ENCODE measurements at places on chromosomes 3 and 15.

- no peak for DNase-seq
These were observed 96.1 kb downstream of the OPA1 start for GRCh38 chr3:193688834-193689714.

DNA sequence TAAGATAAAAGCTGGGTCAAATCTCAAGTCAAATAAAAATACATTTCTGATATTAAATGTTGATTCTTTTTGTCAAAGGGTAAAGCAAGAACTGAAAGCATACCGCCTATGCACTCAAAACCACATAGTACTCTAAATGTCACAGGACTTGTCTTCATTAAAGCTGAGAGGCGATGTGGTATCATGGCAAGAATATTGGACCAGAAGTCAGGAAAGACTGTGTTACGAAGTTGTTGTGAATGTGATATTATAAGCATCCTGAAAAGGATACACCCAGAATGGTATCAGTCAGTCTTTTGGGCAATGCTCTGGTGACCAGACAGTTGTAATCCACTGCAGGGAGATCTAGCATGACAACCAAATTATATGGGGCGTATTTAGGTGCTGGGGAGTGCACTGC, 33.8 kb downstream of the TIGIT start:
- no peak for DNase-seq

GRCh38 chr15:31326875-31327668, 437 bp downstream of the KLF13 start:
- no peak for DNase-seq

GRCh38 chr15:83323296-83323711, 38.8 kb upstream of the BNC1 start:
- DNase-seq, result no peak

DNA sequence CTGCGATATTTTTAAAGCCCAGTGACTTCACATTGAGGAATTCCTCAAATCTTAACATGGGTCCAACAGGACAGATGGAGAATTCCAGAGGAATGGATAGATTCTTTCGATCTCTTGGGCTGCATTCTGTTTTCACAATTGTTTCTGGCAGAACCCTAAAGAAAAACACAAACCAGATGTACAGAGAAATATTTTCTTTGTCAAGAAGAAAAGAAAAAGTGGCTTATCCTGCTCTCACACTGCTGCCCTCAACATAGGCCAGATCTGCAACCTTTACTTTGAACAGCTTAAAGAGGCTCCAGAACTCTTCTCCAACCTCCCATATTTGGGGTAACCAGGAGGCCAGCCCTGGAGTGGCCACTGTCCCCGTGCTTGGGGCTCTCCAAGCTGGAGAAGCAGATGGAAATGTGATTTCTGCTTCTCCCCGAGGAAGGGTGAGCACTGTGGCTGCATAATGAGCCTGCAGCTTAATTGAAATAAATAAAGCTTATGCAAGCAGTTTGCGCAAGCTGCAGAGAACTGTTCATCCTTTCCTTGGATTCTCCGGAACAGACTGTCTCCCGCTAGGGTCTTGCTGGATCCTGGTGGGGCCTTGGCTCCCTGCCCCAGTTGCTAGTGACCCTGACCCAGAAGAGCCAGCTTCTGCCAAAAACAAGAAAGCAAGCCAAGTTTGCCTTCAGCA, 453.2 kb upstream of the PROK2 start:
- no peak for DNase-seq

DNA sequence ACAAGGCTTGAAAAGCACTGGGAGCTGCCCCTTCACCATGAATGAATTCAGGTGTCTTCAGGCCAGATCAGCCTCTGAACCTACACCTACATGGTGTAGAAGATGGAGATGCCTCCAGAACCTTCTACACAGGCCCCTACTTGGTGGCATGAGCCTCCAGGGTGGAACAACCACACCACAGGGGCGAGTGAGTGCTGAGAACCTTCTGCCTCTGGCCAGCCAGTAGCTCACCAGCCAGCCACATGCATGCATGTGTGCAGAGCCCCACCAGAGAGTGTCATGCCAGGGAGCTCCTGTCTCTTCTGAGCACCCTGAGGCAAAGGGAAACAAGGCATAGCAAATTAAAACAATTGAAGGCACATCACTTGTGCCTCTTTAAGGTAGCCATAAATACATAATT, 161.8 kb upstream of the TOPAZ1 start:
- DNase-seq, result no peak

DNA sequence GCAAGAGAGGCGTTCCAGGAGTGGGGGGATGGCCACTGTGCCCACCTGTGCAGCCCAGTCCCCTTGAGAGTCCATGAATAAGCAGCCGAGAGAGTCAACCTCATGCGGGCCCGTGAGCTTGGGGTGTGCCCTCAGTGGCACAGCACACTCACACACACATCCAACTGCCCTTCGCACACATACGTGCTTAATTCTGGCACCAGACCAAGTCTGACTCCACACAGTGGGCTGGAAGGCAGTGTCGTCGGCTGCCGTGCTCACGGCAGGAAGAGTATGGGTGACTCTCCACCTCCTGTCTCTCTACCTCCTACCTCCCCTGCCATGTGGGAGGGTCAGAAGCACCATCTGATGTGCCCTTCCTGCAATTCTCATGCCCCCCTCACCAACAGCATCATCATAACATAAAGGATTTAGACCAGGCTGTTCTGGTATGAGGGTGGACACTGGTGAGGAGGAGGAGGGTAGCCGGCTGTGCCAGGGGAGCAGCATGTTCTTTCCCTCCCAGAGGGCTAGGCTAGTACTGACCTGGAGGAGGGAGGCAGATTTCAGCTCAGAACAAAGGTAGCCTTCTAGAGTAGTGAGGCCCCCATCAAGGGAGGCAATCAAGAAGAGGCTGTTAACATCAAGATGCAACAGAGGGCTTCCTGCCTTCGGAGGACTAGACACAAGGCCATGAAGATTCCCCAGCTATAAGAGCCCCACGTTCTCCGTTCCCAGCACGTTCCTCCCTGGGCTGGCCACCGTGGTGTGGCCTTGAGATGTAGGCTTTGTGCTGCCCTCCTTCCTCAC, 5.3 kb upstream of the STRA6 start:
- no peak for DNase-seq

- DNase-seq, result peak; percentile 93
These were observed at the start of gene SETD2 for GRCh38 chr3:47164007-47164881. TSS of gene SETD2 (minus strand) at chr3:47164113. CDS start at chr3:47163924, 189 bp downstream.

DNA sequence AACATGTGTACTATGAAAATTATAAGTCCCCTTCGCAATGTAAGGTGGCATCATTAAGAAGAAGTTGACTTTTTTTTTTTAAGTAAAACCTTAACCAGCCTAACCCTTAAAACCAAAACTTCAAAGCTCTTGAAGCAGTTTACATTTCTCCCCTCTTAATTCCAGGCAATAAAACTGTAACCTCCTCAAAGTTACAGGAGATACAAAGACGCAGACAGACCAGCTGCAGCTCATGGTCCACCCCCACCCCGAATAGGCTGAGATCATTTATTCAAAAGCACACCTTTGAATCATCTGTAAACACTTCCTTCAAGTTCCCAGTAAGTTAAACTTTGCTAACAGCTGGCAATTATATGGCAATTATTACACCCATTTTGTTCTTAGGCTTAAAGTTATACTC, 414.5 kb downstream of the ERC2 start:
- DNase-seq, result no peak

DNA sequence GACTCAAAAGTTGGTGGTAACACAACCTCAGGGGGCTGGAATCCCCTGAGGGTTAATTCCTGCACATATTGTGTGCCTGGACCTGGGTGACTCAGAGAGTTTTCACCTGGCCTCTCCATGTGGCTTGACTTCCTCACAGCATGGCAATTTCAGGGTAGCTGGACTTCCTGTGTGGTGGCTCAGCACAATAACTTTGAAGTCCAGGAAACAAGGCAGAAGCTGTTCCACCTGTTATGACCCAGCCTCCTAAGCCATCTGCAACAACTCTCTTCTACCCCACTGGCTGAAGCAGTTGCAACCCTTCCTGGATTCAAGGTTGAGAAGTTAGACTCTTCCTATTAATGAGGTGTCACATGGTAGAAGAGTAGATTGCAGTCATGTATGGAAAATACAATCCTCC, 58.4 kb downstream of the EDEM1 start:
- DNase-seq, result no peak

DNA sequence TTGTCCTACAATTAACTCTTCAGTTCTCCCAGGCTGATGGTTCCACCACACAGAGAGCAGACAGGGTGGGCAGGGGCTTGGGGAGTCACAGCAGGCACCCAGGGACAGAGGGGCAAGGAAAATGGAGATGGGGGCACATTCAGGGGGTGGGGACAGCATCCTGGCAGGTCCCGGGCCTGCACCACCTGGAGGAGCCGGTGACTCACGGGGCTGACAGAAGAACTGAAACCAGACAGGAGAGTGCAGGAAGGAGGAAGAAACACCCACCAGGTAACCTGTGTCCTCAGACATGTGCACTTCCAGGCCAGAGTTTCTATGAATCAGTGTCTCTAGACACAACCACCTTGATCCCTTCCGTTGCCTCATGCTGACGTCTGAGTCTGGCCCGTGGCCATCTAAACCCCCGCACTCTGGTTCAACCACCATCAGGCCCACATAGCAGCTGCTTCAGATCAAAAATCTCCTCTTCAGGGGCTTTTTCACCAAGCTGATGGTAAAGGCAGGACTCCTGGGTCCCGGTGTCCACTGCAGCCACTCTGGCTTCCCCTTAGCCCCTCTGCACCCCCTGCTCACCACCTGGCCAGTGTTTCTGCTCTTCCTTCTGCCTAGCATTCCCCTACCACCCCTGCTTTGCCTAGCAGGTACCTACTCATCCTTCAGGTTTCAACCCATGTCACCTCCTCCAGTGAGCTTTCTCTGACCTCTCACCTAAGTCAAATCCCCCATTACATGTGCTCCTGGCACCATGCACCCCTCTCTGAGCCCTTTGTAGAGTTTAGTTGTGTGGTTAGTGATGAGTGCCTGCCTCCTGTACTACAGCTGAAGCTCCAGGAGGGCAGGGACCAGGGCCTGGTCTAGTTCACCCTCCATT, 16.5 kb upstream of the CYP11A1 start:
- DNase-seq, result no peak

GRCh38 chr3:15271785-15272381, 60.5 kb downstream of the SH3BP5 start:
- no peak for DNase-seq

DNA sequence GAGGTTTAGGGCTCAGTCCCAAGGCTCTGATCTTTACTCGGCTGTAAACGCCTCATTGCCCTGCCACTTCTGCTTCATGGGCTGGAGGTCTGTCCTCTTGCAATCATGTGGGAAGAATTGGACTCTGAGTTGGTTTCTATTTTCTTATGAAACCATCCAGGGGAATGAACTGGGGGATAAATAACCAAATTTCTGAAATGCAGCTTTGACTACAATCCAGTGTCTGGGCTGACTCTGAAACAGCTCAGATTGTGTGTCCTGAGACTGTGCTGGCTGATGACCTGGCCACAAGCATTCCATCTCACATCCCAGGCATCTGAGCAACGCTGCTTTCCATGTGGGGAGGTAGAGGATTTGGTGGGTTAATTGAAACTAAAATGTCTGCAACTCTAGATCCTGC, 71.0 kb upstream of the GALNT15 start:
- DNase-seq, result no peak

Measured in dorsolateral prefrontal cortex (tissue), 122 donors.